Globus pallidus (tissue), 1 donor: ENCODE measurements at places on chromosomes 12 and 14.

DNA sequence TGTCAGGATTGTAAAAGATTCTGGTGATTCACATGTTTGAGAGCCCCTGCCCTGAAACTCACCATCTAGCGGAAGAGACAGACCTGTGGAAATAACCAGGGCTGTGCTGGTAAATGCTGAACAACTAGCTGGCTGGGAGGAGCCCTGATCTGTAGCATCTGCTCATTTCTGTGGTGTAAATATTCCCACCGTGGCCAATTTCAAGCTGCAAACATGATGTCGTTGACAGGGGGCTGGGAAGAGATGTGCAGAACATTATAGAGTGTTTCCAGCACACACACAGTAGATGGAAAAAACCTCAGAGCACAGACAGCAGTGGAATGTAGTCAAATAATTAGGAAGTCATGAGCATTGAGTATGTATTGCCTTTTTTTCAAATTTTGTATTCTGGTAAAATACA lies 138.2 kb downstream of the PHETA1 start:
- no peak for DNase-seq

- no peak for DNase-seq
Observed at GRCh38 chr12:24948420-24948756, 513 bp downstream of the BCAT1 start.

- no peak for DNase-seq
Observed at GRCh38 chr12:96549341-96549740, 60.0 kb downstream of the CFAP54 start.

DNA sequence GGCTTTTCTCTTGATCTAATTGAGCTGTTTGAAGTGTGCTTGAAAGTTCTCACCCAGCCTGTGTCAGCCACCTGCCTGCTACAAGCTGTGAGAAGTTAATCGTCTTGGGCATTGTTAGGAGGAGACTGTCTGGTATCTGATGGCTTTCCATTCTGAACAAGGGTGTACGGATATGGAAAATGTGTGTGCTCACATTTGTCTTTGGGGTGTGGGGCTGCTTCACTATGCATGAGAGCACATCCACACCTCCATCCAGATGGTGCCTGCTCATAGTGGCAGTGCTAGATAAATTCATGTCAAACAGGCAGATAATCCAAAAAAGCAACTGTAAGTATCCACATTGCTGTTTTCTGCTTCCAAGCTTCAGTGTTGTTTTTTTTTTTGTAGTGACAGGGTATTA lies 462.2 kb downstream of the DIO2 start:
- DNase-seq = no peak

DNA sequence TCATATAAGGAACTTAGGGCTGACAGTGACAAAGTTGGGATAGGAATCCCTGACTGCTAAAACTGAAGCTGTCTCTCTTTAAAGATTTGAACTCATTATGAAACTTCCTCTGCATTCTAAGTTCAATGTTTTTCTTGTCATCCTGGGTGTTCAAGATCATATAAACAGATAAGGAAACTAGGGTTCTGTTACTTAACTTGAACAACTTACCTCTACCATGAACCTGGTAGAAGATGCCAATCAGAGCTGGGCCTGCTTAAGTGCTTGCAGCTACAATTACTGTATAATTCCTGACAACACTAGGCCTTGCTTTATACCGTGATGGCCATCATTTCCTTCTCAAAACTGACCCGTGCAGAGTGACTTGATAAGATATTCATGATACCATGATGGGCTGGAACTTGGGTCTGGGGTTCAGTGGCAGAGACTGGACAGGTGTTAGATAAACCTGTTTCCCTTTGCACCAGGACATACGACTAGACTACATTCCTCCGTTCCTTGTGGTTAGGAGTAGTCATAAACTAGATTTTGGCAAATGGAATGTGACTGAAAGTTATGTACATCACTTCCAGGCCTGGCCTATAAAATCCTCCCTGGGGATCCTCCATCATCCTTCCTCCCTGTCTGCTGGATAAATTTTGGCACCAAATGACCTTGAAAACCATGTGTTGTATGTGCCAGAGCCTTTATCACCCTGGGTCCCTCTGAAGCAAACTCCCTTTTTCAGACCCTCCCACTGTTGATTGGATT lies 172.2 kb upstream of the PRICKLE1 start:
- DNase-seq = no peak

DNA sequence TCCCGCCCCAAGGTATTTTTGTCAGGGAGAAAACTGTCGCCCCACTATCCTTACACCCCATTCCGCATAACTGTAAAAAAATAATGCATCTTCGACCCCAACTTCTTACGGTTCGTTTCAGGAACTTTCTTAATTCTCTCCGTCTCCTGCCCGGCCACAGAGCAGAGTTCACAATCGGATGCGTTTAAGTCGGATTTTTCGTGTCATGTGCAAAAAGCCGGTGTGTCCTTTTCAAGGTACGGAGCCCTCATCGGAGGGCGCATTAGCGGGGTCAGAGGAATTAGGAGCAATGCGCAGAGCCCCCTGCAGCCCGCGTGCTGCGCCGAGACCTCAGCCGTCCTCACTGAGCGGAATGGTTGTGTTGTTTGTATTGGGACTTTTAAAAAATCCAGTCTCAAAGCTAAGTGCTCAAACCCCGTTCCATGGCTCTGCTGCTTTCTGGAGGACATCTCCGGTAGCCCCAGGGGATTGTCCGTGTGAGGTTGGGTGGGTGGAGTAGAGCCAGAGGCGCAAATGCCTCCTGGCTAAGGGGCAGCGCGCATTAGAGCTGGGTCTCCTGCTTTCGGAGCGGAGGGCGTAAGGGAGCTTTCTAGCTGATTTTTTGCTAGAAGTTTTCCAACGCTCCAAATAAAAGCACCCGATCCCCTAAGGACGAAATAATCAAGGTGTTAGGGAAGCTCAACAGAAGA lies 3.9 kb upstream of the GSC start:
- DNase-seq = no peak

DNA sequence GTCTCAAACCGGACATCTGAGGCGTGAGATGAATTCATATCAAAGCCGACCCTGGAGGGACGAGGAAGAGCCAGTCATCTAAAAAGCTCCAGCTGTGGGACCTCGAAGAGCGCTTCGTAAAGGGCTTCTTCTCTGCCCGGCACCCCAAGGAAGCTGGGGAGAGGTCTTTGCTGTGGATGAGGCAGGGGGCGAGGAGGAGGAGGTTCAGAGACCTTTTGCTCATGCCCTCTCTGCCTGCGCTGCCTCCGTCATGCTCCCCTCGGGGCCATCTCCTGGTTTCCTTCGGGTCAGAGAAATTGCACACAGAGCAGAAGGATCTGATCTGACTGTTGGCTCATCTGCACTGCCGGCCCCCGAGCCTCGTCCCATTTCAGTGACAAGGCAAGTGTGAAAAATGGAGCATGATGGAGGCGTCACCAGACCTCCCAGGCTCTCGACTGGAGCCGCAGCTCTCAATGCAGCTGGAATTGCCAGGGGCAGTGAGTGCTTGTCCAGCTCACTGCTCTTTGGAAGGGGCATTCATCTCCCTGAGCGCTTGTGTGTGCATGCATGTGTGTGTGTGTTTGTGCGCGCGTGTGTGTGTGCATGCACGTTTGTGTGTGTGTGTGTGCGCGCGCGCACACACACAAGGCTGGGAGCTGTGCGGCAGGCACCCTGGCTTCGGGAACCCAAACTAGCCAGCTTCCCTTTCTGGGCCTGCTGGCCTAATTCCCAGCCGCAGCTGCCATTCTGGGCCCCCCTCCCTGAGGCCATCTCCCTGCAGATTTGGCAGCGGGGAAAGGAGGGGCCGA lies 9.2 kb downstream of the CABP1 start:
- DNase-seq = no peak

DNA sequence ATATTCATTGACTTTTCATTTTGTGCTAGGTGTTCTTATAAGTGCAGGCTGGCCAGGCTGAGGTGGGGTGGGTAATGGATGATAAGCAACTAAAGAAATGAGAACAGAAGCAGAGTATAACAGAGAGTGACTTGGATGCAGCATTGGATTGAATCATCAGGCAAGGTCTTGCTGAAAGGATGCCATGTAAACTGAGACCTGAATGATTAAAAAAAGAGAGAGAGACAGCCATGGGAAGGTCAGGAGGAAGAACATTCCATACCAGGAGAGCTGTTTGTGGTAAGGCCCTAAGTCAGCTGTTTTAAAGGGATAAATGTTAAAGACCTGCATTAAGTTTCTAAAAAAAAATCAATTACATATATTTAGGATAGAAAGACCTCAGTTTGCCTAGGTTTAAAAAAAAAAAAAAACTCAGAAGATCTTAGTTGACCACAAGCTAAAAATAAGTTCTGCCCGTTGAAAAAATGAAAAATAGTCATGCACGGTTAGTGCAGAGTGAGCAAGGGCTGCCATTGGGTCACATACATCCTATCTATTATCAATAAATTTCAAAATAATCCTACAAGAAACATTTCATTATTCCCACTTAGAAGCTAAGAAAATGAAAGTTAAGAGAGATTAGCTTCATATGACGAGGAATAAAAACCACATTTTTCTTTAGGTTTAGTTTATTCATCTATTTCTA lies 37.2 kb downstream of the IFNG start:
- no peak for DNase-seq

DNA sequence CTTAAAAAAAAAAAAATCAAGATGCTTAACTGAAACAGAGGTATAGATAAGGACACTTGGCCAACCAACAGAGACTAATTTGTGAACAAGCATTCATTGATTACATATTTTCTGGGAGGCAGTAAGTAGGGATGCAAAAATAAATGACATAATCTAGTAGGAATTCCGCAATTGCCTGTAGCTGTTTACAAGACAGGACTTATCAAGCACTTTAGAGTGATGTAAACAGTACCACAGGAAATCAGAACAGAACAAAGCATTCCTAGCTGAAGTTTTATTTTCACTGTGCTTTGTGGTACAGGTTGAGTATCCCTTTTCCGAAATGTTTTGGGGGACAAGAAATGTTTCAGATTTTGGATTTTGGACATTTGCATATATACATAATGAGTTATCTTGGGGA lies 68.2 kb upstream of the FGD4 start:
- DNase-seq = no peak

DNA sequence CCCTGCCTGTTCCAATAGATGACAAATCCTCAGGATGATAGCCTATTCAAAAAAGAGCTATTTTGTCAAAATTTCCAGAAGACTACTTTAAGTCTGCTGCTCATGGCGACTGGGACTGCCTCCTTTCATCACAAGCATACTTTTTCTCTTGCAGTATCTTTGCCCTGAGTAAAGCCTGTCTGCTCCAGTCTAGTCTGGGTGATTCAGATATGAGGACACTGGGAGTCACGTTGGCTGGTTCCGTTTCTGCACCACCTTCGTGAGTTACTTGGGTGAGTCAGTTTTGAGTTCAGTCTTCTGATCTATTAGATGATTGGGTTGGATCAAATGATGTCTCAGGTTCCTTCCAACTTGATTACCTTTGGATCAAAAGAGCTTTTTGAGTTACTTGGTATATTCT lies 301.3 kb upstream of the STXBP6 start:
- no peak for DNase-seq

- no peak for DNase-seq
Observed at GRCh38 chr12:67525617-67525884, 123.0 kb upstream of the DYRK2 start.

DNA sequence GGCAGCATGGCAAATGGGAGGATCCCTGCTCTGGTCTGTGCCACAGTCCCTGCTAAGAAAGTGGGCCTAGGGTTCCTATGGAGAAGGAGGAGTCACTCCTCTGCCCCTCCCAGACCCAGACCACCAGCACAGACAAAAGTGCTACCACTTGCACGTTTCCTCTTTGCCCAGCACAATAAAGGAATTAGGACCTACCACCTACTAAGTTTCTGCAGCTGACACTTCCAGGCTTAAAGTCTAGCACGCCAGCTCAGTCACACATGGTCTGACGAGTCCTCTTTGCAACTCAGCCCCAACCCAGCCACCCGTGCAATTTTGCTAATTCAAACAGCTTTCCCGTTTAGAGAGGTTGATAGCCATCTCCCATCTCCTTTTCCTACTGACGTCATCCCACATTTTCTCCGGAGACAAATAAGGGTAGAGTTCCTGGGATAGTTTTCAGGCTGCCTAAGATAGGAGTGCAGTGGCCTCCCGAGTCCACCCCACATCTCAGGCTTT lies 66.2 kb upstream of the PTGR2 start:
- no peak for DNase-seq

DNA sequence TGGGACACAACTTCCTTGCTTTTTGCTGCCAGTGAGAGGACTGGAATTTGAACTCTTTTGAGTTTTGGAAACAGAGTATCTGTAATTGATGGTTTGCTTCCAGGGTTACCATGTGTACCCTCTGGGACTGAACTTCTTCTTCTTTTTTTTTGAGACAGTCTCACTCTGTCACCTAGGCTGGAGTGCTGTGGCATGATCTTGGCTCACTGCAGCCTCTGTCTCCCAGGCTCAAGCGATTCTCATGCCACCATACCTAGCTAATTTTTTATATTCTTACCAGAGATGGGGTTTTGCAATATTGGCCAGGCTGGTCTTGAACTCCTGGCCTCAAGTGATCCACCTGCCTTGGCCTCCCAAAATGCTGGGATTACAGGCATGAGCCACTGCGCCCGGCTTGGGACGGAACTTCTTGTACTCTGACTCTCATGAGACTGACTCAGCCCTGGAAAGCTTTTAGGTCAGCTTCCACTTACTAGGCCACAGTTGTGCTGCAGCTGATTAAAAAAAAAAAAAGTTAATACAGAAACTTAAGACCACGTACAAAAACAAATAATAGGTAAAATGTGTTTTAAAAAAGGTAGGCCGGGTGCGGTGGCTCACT lies 15.8 kb downstream of the SEL1L start:
- no peak for DNase-seq

- no peak for DNase-seq
Observed at GRCh38 chr12:32893458-32893857, 3.1 kb downstream of the PKP2 start.

GRCh38 chr12:53743266-53744129 lies 8.3 kb downstream of the CISTR start:
- peak; percentile 64 for DNase-seq

DNA sequence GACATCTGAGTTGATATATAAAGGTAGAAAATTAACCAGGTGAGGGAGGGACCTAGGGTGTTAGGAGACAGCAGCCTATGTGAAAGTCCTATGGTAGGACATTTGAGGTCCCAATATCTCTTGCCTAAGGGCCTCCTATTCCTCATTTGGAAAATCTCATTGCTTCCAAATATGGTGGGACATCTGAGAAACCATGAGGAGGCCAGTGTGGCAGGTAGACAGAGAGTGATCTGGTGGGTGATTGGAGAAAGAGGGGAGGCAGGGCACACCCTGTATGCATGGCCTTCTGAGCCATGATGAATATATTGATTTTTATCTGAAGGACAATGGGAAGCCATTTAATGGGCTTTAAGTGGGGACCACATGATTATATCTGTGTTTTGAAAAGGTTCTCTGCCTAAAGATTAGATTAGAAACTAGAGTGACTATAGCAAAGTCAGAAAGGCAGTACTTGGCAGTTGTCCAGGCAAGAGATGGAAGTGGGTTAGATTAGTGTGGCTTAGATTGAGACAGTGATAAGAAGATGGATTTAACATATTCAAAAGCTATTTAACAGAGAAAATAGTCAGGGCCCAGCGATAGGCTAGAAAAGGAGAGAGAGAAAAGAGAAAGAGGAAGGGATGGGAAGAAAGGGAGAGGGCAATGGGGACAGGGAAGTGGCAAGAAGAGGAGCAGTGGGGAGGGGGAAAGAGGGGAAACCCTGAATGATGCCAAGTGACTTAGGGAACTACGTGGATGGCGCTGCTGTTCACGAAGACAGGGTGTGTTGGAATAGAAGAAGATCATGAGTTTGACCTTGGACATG lies 237.2 kb upstream of the SRRM4 start:
- DNase-seq = no peak

- no peak for DNase-seq
Observed at GRCh38 chr12:19025582-19025981, 104.0 kb upstream of the PLEKHA5 start.
